GM12892 (cell line): ENCODE measurements at places on chromosomes 13 and 19.
A peak's percentile ranks its signal among the peaks of the same experiment; 100 is the strongest.

GRCh38 chr19:2223391-2223790 is 12.7 kb downstream of the PLEKHJ1 start:
- DNase-seq, result no peak

DNA sequence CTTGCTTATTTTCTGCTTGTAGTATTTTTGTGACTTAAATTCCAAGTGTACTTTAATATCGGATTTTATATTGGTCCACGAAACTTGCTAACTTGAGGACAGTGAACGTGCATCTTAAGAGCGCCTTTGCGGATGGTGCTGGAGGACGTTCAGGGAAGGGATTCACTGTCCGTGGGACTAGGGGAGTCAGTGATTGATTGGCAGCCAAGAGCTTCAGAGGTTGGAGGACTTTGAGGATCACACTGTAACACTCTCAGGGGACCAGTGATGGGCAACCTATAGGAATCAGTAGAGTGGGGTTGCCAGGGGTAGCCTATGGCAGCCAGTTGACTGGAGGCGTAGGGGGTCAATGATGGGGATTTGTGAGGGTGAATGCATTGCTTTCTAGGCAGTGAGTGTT is 516 bp downstream of the ZNF175 start:
- no peak for DNase-seq

- DNase-seq, result no peak
These were observed 1297.4 kb upstream of the MIR17HG start for GRCh38 chr13:90049989-90050671.

DNA sequence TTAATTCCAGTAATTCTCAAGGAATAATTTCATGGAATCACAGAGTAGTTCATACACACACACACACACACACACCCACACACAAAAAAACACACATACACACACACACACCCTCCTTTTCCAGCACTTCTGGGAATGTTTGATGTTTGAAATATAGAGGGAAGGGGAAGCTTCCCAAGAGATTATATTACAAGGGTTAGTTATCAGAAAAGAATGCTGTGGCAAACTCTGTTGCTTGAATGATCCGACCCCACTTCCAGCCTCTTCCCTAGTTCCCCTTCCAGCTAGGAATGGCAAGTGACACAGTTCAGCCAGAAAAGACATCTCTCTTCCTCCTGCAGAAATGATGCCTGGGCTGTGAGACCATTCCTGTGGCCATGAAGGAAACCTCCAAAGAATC is 49.9 kb downstream of the KCTD12 start:
- DNase-seq, result no peak

- no peak for DNase-seq
These were observed 12.4 kb downstream of the CHAF1A start for GRCh38 chr19:4414800-4415321.

GRCh38 chr19:38919837-38920601 is 8.0 kb upstream of the CCER2 start:
- DNase-seq, result no peak

DNA sequence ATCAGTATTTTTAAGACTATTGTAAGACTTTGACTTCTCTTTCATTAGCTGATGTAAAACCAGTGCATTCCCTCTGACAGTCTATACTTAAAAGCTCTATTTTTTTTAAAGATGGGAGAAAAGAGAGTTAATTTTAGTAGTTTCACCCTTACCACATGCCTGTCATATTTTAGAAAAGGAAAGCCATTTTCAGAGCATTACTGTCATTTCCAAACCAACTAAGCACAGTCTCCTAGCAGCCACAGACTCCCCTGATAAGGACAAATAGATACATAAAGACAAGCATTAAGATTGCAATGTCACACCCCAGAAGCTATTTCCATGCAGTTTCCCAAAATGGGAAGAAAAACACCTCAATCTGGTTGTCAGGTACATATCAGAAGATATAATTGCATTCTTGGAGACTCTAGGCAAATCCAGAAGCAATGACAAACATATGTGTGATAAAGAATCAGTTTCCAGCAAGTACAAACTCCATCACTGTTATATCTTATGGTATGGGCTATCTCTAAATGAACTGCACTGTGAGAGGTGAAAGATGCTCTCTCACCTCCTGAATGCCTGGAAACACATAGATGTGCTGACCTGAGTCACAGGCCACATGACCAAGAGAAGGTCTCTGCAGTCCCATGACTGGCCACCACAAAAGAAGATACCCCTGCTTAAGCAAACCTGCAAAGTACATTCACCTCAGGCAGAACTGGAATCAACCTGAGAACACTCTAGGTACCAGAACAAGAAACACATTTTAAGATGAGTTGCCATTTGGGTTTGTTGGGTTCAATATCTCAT is 303.3 kb downstream of the POU4F1 start:
- DNase-seq, result no peak

GRCh38 chr19:47518139-47518538 is 3.3 kb upstream of the NAPA start:
- DNase-seq, result no peak

GRCh38 chr13:48542138-48542537 is 9.3 kb upstream of the RCBTB2 start:
- DNase-seq, result no peak

- peak; percentile 6 for DNase-seq
These were observed 47.6 kb downstream of the TGDS start for GRCh38 chr13:94548382-94548781.

- no peak for DNase-seq
These were observed 809 bp downstream of the MISP start for GRCh38 chr19:751501-752341.

DNA sequence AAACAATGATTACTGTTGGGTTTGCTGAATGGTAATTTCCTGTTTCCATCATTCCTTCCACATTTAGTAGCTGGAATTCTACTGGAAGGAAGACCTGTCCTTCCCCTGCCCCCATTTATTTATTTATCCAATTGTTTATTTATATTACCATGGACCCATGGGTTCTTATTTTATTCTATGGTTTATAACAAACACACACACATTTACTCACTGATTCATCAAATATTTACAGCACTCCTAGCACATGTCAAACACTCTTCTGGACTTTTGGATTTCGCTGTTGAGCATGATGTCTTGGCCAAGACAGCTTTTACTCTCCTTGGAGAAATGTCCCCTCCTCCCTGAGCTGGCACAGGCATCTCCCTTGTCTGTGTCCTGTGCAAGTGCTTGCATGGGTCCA is 227.8 kb upstream of the MAB21L1 start:
- no peak for DNase-seq

GRCh38 chr13:35832551-35832950 is 298.6 kb downstream of the DCLK1 start:
- no peak for DNase-seq

DNA sequence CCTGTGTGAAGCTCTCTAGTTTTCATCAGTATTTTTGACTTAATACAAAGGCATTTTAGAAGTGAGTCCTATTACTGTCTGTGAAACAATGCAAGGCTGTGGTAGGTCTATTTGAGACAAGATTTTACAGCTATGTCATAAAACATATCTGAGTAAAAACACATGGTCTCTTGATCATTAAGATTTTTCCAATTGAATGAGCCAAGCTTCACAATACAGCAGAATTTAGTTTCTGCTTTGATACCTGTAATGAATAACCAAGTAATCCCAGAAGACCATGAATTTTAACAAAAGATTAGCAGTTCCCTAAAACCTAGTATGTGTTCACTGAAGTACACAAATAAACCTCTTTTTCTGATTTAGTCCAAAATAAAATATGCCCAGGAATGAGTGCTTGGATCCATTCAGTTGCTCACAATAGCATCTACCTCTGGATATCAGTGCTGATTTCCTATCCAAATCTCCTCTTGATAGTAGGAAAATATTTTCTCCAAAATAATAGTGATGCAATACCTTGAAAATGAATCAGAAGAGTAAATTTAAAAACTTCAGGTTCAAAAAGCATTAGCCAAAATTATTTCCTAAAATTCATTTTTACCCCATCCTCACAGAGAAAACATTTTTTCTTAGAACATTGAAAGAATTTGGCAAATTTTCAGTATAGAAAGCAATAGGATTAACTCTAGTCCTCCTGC is 533.5 kb upstream of the SGCG start:
- DNase-seq, result no peak

DNA sequence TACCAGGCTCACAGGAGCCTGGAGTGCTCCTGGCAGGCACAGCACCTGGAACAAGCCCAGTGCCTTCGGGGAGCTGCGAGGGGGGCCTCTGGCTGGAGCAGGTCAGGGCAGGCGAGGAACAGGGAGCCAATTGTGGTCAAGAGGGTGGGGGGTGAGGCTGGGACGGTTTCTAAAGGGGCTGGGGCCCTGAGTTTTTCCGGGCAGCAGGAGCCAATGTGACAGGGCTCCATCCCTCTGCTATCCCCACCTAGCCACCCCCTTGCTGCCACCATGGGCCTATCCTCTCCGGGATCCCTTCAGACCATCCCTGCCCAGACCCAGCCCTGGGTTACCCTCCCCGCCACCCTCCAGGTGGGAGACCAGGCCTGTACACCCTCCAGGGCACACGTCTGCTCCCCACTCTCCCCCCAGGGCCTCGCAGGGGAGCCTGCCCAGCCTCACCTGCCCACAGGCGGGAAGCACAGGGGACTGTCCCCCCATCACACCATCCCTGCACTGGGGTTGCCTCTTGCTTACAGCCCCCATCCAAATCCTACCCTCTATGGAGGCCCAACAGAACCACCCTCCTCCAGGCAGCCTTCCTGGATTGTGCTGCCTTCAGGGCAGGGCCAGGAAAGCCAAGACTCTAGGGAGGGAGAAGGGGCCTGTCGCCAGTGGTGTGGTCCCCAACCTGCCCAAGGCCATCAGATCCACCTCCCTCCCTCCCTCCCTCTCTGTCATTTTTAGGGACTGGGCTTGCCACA is 121.0 kb downstream of the URI1 start:
- no peak for DNase-seq
